ENCODE measurements at places on chromosomes 7 and 10. TPM values are rescaled to one million over a fixed set of nuclear protein-coding genes. Genes with fewer than 3 reads are reported as not detected.

Gene CYP2C18
- total RNA-seq: not detected

Gene ATRNL1
- total RNA-seq: 0.77 TPM

DNA sequence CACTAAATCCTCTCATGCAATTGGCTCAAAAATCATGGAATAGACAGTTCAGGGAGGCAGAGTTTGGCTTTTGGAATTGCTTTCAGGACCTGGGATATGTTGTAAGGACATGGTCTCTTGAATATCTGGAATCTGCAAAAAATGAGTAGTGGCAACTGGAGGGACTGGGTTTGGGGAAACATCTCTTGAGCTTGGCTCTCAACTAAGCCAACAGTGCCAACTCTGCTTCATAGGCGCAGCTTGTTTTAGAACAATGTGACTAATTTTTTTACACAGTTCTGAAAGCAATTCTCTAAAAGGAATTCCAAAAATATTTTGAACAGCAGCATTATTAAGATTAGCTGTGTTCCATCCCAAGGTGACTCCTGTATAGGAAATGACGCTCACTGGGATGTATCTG is 121.5 kb upstream of the DPP6 start:
- DNase-seq: no peak

DNA sequence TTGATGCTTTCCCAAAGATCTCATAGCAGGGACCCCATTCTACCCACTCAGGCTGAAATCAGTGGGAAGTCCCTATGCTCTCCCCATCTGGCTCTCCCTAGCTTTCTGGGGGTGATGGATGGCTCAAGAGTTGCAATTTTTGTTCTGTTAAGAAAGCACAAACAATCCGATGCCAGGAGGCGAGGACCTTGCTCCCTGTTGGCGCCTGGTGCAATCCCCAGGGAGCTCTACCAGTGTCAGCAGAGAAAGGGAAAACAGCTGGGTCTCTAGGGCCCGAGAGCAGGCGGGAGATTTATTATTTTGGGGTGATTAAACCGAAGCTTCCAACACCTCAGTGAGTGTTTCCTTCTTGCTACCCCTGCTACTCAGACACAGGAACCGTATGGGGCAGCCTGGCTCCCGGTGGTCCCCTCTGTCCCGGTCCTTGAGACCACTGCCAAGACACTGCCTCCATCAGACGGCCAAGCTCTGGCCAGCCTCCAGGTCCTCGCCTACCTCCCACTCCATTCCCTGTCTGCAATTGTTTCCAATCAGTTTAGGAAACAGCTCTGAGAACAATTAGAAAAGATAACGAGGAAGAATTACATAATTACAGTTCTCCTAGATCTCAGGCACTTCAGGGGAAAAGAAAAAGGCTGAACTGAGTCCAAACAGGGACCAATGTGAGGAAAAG is 147.9 kb downstream of the PLXNA4 start:
- no peak for DNase-seq

GRCh38 chr7:7176406-7177043 is 5.8 kb upstream of the C1GALT1 start:
- peak; percentile 91 for DNase-seq

Gene ZFYVE27
- total RNA-seq: 10.0 TPM

Gene GATAD1
- 10.4 TPM for total RNA-seq

Gene ENO4
- total RNA-seq: not detected

Measured in dermis microvascular lymphatic vessel endothelial cell (primary cell).